M059J (cell line): ENCODE measurements at places on chromosomes 3 and 15. TPM values are rescaled to one million over a fixed set of nuclear protein-coding genes. Genes with fewer than 3 reads are reported as not detected.

The CCDC54 gene
- not detected in 2 replicates for total RNA-seq

The FSD2 gene
- not detected in 2 replicates for total RNA-seq

The ACTC1 gene
- 2.9 and 8.8 TPM in 2 replicates for total RNA-seq

The RHCG gene
- total RNA-seq: not detected in 2 replicates

The MESP2 gene
- 0.15 and 0.62 TPM in 2 replicates for total RNA-seq

The ADAMTS9 gene
- total RNA-seq: 0.15 TPM in 2 replicates

The DIPK2A gene
- 23.2 and 23.3 TPM in 2 replicates for total RNA-seq

The ROBO1 gene
- 14.2 and 19.0 TPM in 2 replicates for total RNA-seq

The SH2D7 gene
- total RNA-seq: not detected in 2 replicates

The ZIC1 gene
- 7.9 and 10.5 TPM in 2 replicates for total RNA-seq

The ARGFX gene
- not detected in 2 replicates for total RNA-seq

The FOXB1 gene
- total RNA-seq: not detected in 2 replicates

The GRK7 gene
- not detected in 2 replicates for total RNA-seq

The CCK gene
- not detected in 2 replicates for total RNA-seq

The LRRC49 gene
- 6.5 and 8.1 TPM in 2 replicates for total RNA-seq

The LHFPL4 gene
- total RNA-seq: 0.05 TPM in 1 of 2 replicates, not detected in the other

The NRROS gene
- total RNA-seq: 0.42 and 1.1 TPM in 2 replicates

The CA12 gene
- 6.1 and 6.9 TPM in 2 replicates for total RNA-seq

The SPINT1 gene
- 8.3 and 15.5 TPM in 2 replicates for total RNA-seq

The LMAN1L gene
- not detected in 2 replicates for total RNA-seq

The MITF gene
- 6.3 and 11.7 TPM in 2 replicates for total RNA-seq

The IGSF10 gene
- 4.3 and 5.1 TPM in 2 replicates for total RNA-seq

The RNF13 gene
- 37.3 and 38.2 TPM in 2 replicates for total RNA-seq

The FANCD2OS gene
- total RNA-seq: not detected in 2 replicates

The NTRK3 gene
- total RNA-seq: 0.86 and 1.4 TPM in 2 replicates

The GPR27 gene
- not detected in 2 replicates for total RNA-seq

The UROC1 gene
- total RNA-seq: 0.02 TPM in 1 of 2 replicates, not detected in the other

The SPESP1 gene
- total RNA-seq: not detected in 2 replicates

The PDZRN3 gene
- 1.7 and 1.9 TPM in 2 replicates for total RNA-seq

The FAM3D gene
- not detected in 2 replicates for total RNA-seq

The FOXL2 gene
- 0.22 and 2.3 TPM in 2 replicates for total RNA-seq

The HDC gene
- total RNA-seq: 0.05 and 0.10 TPM in 2 replicates

The CSPG4 gene
- total RNA-seq: 3.4 and 8.2 TPM in 2 replicates

The ATP6V1A gene
- 93.9 and 115 TPM in 2 replicates for total RNA-seq

The CACNA1D gene
- not detected in 2 replicates for total RNA-seq

The OIP5 gene
- 37.9 and 61.9 TPM in 2 replicates for total RNA-seq
